ENCODE measurements at places on chromosomes 3 and 15.

- DNase-seq: no peak
Observed at GRCh38 chr3:29267226-29267625, 13.6 kb upstream of the RBMS3 start.

GRCh38 chr3:31311559-31311958 is 221.2 kb upstream of the STT3B start:
- no peak for DNase-seq

GRCh38 chr3:124768812-124769211 is 38.6 kb downstream of the UMPS start:
- no peak for DNase-seq

- DNase-seq: no peak
Observed at GRCh38 chr3:89577637-89578530, 470.5 kb downstream of the EPHA3 start.

DNA sequence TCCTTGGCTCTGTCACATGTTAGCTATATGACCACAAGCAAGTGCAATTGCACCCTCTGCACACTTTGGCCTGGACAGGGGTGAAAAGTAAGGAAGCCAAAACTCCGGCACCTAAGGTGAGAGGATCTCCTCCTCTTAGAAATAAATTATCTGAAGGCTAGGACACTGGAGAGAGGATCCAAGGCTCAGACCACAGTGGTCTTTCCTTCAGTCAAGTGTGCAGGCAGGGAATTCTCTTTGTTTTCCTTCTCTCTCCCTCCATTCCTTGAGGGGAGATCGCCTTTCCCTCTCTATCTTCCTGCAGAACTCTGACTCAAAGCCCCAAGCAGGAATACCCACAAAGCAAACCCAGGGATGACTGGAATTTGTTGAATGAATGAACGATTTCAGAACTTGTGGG is 3.1 kb upstream of the MEGF11 start:
- DNase-seq: no peak

DNA sequence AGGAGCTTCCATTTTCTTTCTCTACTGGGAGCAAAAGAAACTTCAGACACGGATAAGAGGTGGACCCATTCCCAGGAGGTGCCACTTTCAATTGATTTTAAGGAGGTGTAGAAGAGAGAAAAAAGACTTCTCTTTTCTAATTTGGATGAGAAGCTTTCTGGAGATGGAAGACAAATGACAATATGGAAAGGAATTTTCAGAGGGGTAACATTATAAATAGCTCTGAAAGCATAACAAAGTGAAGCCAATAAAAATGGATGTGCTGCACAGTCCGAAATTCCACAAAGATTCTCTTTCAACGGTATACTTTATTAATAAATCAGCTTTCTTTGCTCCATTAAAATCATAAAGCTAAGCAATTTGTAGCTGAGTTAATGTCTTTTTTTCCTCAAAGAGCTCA is 607.2 kb upstream of the MDFIC2 start:
- no peak for DNase-seq

GRCh38 chr3:33704891-33705290 is 13.2 kb downstream of the CLASP2 start:
- DNase-seq: no peak

DNA sequence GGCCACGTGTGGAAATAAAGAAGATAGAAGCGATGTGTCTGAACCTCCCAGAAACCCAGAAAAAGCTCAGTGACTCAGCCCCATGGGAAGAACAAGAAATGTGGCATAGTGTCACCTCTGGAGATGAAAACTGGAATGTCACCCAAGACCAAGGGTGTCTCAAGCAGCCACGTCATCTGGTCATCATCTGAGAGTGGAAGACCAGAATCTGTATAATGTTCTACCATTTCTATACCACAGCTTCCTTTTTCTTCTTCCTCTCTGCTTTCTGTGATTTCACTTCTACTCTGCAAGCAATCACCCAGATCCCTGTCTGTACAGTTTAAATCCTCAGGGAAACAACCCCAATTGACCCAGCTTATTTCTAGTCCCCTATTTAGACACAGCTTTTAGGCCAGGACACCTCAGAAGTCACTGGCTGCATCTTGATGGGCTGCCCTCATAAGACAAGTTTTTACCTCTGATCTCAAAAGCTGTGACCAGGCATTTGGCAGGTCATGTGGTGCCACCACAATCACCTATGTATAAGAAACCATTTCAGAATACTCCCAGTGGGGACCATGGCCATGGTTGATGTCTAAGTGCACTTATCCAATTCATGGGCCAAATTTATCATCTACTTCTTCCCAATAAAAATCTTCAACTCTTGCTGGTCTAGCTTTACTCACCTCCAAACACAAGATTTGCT is 278.5 kb upstream of the UMPS start:
- DNase-seq: no peak

GRCh38 chr3:142272200-142272891 is 47.0 kb upstream of the GK5 start:
- no peak for DNase-seq

GRCh38 chr3:134406331-134407238 is 32.3 kb upstream of the AMOTL2 start:
- no peak for DNase-seq

GRCh38 chr15:83954506-83954905 is 281.1 kb upstream of the GOLGA6L4 start:
- no peak for DNase-seq

DNA sequence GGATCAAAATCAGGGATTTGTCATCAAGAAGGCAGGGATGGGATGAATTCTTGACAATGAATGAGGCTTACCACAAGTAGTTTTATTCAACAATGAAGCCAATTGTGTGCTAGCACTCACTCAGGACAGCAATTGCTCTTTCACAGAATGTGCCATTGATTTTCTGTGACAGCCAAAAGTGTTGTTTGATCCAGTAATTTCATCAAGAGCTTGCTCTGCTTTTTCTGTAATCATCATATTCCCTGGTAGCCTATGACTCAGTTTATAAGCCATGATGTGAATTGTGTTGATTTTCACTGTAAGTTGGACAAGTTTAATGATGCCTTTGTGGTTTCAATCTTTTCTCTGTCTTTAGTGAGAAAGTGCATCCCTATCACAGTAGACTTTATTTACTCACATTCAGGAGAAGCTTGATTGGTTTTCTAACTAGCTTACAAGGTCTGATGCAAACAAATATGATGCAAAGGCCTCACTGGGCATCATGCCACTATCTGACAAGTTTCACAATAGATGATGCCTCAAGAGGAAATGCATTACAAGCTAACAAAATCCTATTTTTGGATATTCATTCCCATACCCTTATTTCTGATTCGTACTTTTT is 13.6 kb upstream of the CSRNP1 start:
- no peak for DNase-seq

GRCh38 chr3:112115161-112115739 is 17.8 kb downstream of the GCSAM start:
- no peak for DNase-seq

- no peak for DNase-seq
Observed at GRCh38 chr3:62676689-62677271, 198.4 kb downstream of the CADPS start.

- no peak for DNase-seq
Observed at GRCh38 chr15:73686781-73687256, 2.6 kb downstream of the CD276 start.

DNA sequence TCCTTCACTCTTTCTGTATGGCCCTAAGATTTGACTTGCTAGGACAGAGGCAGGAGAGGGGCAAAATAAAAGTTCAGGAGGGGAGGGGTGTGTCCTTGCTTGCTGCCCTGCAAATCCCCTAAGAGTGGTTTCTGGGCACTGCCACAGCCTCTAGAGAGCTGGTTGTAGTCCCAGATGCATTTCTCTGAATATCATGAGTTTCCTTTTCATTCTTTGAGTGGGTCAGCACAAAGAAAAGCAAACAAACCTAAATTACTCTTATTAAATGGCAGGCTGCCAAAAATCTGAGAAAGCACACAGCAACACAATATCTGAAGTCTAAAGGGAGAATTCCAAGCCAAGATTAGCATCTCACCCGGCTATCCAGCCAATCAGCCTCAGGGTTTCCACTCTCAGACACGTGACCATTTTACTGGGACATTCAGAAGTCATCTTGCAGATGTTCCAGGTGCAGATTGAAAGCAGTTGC is 919.3 kb downstream of the TUSC7 start:
- DNase-seq: no peak

DNA sequence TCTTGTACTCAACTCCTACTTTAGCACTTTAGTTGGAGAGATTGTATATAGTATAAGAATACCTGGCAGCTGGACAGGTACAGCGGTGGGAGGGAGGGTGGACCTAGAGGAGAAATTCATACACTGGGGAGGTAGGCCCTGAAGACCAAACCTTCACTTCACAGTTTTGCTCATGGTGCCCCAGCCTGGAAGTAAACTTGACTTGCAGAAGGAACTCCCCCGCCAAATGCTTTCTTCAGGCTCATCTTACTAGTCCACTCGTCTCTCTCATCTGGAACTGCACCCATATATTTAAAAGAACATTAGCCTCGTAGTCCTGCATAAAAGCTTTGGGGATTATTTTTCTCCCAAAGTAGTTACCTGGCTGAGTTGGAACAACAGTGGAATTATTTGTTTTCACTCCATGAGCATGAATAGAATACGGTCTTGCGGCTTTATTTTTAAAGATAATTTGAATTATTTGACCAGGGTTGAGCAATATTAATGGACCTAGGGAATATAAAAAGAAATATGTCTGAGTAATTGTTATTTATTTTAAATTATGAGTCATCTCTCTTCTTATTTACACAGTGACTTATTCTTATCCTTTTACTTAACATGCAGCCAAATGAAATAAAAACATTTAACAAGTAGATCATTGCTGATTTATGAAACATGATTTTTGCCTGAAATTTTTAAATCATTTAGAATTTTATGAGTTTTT is 25.5 kb upstream of the CP start:
- no peak for DNase-seq

GRCh38 chr3:157782236-157782635 is 279.0 kb upstream of the VEPH1 start:
- no peak for DNase-seq

GRCh38 chr3:49017971-49018706 is at the start of gene DALRD3:
Gene DALRD3 (minus strand): TSS chr3:49018580. CDS start chr3:49018564, 16 bp downstream.
- DNase-seq: peak; percentile 51

DNA sequence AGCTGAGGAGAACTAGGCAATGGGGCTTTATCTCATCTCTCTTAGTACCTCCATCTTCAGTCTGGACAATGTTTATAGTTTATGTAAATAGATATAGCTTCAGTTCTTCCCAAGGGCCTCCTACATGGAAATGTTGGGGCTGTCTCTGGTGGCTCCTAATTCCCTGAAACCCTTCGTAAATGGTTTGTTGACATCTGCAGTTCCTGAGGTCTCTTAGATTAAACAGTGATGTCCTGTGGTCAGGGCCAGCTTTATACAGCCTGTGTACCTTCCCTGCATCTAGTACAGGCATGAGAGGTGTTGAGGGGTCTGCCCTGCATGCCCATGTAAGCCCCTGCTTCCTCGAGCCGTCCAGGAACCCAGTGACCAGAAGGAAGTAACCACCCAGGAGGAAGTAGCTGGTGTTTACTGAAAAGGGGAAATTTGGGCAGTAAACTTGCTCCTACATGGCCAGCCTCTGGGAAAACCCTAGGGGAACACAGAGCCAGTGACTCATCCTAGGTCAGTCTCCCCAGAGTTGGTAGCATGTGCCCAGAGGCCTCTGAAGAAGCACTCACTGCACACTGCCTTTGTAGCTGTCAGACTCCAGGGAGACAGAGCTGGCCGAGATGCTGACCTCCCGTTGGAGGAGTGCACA is 4.7 kb upstream of the TBC1D2B start:
- peak; percentile 59 for DNase-seq

GRCh38 chr3:123783811-123784210 is 100.3 kb downstream of the MYLK start:
- no peak for DNase-seq

- DNase-seq: no peak
Observed at GRCh38 chr3:95721938-95722337, 1092.5 kb upstream of the EPHA6 start.

DNA sequence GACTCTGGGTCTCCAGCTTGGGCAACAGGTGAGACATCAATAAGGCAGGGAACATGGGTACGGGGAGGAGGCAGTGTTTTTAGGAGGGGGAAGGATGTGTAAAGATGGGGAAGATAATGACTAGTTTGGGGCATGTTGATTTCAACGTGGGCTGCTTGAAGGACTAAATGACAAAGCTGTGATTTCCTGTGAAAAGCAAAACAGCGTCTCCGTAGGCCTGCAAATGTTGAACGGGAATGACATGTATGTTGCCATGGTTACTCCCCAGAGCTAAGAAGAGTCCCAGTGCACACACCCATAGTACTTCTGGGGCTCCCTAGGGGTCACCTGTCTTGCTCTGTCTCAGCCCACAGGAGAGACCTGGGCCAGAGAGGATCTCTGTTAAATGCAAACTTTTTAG is 71.3 kb upstream of the ETV5 start:
- no peak for DNase-seq

GRCh38 chr15:66707310-66708082 is 5.5 kb downstream of the SMAD6 start:
- no peak for DNase-seq

GRCh38 chr3:186380622-186381380 is 18.8 kb upstream of the DGKG start:
- DNase-seq: no peak

DNA sequence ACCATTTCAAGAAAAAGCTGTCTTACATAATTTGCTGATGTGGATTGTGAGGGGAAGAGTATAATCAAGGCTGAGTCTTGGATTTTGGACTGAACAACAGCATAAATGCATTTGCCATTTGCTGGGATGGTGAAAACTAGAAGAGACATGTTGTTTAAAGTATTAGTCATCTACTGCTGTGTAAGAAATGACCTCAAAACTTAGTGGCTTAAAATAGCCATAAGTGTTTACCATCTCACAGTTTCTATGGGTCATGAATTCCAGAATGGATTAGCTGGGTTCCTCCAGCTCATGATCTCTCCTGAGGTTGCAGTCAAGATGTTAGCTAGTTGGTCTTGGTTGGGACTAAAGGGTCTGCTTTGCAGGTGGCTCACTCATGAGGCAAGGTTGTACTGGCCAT is 66.2 kb downstream of the SCN11A start:
- no peak for DNase-seq

GRCh38 chr15:29736744-29737020 is 85.6 kb downstream of the TJP1 start:
- DNase-seq: no peak

- no peak for DNase-seq
Observed at GRCh38 chr15:25178835-25179672, 224.3 kb downstream of the SNRPN start.

- DNase-seq: no peak
Observed at GRCh38 chr15:48478581-48478980, 147.4 kb downstream of the DUT start.

DNA sequence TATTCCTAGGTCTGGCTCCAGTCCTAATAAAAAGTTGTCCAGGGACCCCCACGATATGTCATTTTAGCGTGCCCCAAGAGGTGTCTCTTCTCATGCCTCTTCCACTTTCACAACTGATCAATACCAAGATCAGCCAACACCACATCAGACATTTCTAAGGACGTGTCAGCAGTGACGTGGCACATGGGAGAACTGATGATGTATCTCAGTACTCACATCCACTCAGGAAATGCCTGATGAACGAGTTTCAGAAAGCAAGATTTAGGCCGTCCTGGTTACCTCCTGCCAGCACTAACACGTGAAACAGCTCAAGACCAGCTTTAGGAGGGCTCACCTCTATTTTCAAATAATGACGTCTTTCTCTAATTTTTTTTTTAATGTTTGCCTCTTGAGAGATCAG is 19.6 kb downstream of the VGLL4 start:
- peak; percentile 43 for DNase-seq

All from CD4-positive, alpha-beta T cell treated with Interleukin-1 beta for 1 hour (primary cell).